ENCODE measurements at places on chromosomes 7 and 10.

- no peak for DNase-seq
Measured at GRCh38 chr7:157584420-157584819, 247.6 kb downstream of the DNAJB6 start.

DNA sequence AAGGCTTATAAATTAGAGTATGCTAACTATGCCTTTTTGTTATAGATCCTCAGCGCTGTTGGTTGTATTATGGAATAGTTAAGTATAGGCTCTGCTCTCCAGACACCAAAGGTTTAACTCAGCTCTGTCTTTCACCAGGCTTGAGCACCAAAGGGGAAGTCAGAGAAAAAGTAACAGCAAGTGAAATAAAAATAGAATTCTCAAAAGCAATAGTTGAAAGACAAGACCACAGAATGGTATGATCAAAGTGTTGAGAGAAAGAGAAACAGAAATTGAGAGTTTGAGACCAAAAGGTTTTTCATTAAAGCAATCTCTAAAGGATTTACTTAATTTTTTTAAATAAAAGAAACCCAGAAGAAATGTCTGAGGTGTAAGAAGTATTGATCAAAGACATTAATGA lies 529.8 kb upstream of the C7orf33 start:
- no peak for DNase-seq

DNA sequence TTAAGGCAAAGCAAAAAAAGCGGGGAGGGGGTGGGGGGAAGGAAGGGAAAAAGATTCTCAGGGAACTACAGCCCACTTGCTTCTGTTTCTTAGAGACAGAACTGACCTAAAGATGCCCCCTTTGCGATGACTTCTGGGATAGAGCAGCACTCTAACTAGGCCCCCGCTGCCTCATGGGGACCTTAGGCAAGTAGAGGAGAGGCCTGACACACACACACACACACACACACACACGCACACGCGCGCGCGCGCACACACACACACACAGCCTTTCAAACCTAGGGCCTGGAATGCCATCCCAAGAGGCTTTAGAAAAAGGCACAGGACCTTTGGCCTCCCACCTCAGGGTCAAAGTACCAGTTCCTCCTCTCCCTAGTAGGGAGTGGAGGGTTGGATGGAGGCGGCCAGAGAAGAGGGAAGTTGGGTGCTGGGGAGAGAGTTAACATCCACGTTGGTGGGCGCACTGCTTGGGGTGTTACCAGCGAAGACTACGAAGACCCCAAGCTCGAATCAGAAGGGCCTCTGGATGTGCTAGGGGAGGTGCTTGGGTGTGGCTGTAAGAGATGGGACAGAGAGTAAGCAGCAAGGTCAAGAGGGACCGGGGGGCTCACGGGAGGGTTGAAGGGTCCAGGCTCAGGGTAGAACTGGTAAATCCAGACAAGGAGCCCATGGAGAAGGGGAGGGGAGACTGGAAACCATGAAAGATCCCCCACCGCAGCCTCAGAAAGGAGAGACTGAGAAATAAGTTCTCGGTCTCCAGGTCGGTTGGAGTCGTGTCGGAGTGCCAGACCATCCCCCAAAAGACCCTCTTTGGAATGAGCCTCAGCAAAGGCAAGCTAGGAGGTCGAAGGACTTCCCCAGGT lies 1.2 kb upstream of the COL1A2 start:
- DNase-seq, result no peak

DNA sequence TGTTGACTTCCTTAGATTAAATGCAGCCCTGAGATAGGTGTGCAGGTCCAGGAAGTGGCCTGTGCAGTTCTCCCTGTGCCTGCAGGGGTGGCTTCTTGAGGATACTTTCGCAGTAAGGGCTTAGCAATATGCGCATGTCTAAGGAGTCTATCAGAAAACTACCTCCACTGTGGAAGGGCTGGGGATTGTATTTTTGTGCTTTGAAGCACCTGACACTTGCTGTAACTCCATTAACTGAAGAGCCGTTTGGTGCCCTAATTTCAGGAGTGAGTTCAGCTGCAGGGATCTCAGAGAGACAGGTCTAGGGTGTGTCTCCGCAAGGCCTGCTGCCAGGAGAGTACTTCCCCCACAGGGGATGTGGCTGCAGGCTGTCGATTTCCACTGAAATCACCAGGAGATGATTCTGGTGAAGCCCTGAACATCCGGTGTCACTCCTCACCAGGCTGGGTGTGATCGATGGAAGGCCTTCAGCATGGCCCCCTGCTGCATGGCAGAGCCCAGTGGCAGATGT lies 35.5 kb downstream of the IKZF1 start:
- no peak for DNase-seq

DNA sequence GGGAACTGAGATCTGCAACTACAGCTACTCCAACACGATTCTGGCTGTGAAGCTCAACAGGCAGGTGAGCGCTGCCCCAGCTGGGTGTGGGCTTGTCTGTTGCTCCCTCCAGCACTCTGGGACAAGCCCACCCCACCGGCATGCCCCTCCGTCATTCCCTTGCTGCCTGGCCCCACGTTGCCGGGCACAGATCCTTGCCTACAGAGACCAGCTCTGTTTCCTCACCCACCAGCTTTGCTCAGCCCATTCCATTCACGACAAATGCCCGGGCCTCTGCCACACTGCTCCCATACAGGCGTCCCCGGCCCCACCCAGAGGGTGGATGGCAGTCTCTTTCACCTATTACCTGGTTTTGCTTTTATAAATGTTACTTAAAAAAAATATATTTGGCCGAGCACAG lies 24.6 kb downstream of the WIPI2 start:
- DNase-seq, result no peak

- DNase-seq, result no peak
Measured at GRCh38 chr7:135291809-135292253, 58.2 kb downstream of the STRA8 start.

DNA sequence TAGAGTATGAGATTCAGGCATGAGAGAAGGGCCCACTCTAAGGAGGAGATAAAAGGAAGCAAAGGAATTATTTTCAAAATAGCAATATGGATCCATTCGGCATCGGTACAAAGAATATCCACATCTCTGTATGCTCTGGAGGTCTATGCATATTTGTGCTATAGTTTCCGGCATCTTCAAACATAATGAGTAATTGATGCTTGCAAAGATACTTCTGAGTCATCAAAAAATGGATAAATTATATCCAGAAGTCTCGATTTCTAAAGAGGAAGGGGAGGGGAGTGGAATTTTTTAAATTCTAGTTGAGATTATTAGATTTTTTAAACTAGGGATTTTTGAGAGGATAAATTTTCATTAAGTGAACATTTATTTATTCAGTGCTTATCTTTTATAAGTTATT lies 72.9 kb upstream of the KIAA1217 start:
- no peak for DNase-seq

All from activated CD8-positive, alpha-beta memory T cell treated with anti-CD3 and anti-CD28 coated beads for 1 hour (primary cell).